ENCODE measurements at places on chromosomes 1 and 21.

DNA sequence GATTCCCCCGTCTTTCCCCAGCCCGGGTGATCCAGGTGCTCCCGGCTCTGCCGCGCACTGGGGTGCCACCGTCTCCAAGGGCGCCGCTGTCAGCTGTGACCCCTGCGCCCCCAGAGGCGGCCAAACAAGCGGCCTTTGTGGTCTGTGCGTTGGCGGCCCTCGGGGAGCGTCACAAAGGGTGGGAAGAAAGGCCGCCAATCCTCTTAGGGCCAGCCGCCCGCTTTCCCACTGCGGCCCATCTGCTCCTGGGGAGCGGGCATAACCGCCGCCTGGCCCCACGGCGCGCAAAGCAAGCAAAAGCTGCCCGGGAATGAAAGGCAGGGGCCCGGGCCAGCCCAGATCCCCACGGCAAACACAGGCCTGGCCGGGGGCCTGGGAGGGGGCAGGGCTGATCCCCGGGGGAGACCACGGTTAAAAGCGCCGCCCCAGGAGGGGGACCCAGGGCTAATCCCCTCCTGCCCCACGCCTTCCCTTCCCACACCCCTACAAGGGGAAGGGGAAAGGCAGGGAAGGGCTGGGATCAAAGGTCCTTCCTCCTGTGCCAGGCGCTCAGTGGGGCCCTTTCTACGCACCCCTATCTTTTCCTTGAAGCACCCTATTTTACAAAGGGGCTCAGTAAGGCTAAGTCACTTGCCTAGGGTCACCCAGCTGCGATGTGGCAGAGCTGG, 24.0 kb downstream of the C1QB start:
- peak; percentile 36 for DNase-seq

DNA sequence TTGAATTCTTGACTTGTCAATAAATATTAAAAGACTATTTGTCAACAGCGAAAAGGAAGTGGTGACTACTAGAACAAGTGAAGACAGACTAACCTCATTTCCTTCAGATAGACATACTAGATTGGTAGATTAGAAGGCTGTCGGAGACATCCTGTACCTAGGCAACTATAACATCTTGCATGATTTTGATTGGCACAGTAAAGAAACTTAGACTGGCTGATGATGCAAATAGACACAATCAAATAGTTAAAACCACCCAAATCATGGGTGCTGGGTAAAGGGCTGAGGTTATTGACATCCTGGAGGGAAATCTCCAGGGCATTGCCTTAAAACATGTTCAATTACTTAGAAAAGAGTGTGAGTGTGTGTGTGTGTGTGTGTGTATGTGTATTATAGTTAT, 85.9 kb upstream of the EDEM3 start:
- DNase-seq: no peak

DNA sequence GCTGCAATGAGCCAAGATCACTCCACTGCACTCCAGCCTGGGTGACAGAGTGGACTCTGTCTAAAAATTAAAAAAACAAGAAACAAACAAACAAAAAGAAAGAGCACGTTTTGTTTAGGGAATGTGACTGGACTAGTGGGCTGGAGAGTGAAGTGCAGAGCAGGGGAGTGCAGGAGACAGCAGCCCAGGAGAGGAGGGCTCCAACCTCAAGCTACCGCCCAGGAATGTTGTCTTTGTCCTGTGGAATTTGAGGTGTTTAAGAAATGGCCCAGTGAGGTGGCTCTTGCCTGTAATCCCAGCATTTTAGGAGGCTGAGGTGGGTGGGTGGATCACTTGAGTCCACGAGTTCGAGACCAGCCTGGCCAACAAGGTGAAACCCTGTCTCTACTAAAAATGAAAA, 42.4 kb upstream of the MTF2 start:
- DNase-seq: no peak

DNA sequence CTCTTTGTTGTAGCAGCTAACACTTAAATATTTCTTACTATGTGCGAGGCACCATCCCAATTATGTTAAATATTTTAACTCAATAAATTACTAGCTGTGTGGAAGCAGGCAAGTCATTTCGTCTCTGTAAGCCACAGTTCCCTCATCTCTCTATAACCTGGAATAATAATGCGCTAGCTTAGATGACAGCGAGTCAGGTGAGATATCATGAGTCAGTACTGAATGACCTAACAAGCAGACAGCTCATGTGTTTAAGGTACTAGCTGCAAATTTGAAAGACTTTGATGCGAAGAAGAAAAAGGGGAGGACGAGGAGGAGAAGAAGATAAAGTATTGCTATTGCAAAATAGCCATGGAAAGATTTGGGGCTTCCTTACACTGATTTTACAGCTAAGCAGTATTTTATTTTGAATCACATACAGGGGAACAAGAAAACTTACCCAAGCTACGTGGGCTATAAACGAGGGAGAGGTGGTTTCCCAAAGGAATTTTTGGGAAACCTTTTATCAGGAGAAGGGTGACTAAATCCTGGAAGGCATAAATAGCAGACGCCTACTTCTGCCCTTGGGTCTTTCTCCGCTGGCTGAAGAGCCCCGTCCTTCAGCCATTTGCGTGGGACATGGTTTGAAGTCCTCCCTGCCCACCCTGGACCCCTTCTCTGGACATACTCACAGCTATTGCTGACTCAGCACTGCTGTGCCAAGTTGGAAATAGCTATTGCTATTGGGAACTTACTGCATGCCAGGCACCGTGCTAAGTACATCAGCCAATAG, 8.9 kb downstream of the CITED4 start:
- no peak for DNase-seq

GRCh38 chr1:20733360-20733975, 965 bp upstream of the SH2D5 start:
- DNase-seq: no peak

DNA sequence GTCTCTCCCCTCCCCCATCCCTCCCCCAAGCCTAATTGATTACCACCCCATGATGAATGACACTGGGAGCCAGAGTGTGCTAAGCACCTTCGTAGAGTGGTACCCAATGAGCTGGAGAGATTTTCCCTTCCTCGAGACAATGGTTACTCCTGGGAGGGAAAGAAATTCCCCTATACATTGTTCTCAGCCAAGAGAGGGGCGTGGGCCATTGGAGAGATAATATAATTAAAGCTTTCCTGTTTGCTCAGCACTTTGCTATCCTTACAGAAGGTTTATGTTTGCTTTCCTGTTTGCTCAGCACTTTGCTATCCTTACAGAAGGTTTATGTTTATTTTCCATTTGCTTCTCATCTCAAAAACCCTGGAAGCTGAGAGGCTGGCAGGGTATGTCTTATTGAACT, 126.1 kb upstream of the KLHDC7A start:
- DNase-seq: no peak

DNA sequence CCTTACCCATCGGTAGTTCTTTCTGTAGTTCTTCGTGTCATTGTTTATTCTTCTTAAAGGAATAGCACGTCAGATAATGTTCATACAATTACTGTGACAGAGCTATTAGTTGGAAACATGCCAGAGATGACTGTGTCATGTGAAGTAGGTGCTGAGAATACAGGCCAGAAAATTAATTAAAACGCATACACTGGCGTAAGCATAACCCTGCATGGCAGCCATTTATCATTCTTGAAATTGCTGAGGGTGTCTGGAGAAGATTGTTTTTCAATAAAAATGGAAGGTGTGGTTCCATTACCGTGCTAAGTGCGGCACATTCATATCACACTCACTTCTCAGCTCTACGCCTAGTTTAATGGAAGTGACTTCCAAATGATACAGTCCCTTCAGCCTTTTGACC, 7.8 kb downstream of the ETS2 start:
- no peak for DNase-seq

DNA sequence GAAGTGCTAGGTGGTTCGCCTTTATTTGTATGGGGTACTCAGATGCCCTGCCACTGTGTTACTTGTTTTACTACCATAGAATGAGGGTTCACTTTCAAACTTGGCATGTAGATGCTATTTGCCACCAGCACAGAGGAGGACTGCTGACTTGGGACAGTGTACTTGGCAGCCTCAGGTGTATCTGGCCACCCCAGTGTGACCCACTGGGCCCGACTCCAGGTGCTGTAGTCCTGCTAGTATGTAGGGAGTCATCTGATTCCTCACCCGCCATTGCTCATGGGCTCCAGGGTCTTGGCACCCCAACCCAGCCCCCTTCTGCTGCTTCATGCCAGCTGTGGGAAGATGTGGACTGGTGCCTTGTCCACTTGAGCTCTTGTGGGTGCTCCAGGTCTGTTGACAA, 40.0 kb downstream of the ZNF678 start:
- DNase-seq: no peak

GRCh38 chr21:38205940-38206339, 50.9 kb upstream of the KCNJ15 start:
- DNase-seq: no peak

- DNase-seq: no peak
Observed at GRCh38 chr1:92923664-92924063, 37.6 kb downstream of the DIPK1A start.

- no peak for DNase-seq
Observed at GRCh38 chr1:240925273-240925672, 313.3 kb upstream of the GREM2 start.

DNA sequence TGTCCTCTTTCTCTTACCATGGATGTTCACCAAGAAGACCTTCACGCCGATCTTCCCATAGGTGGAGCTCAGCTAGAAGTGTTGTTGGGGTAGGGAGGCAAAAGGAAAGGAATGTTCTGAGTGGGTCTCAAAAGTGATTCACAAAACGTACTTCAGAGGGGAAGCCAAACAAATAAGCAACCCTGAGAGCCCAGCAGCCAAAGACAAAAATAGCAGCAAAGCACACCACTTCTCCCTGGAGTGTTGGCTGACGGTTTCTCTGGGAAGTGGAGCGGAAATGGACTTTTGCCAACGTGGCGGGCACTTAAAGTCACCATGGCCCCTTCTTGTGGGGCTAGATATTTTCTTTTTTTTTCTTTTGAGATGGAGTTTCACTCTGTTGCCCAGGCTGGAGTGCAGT, 23.1 kb downstream of the SLC26A9 start:
- DNase-seq: no peak

- no peak for DNase-seq
Observed at GRCh38 chr1:154822233-154822632, 47.8 kb downstream of the KCNN3 start.

Data from SW480 (cell line).